ENCODE measurements at places on chromosomes 12 and 14.

DNA sequence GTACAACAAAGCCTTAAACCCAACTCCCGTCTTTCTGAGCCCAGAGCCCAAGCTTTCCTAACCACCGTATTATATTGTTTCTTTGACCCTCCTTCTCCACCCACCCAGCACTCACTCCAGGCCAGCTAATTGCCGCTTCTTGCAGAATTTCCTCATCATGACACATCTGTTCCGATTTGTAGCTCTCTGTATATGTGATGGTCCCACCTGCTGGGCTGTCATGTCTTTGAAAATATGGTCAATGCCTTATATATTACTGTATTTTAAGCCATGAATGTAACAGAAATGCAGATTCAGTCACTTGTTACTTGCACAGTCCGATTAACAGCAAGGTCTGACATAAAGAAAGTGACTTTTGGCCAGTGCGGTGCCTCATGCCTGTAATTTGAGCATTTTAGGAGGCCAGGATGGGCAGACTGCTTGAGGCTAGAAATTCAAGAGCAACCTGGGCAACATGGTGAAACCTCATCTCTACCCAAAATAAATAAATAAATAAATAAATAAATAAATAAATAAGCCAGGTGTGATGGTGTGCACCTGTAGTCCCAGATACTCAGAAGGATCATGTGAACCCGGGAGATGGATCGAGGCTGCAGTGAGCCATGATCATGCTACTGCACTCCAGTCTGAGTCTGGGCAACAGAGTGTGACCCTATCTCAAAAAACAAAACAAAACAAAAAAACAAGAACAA lies 359.8 kb downstream of the ATP23 start:
- no peak for DNase-seq

DNA sequence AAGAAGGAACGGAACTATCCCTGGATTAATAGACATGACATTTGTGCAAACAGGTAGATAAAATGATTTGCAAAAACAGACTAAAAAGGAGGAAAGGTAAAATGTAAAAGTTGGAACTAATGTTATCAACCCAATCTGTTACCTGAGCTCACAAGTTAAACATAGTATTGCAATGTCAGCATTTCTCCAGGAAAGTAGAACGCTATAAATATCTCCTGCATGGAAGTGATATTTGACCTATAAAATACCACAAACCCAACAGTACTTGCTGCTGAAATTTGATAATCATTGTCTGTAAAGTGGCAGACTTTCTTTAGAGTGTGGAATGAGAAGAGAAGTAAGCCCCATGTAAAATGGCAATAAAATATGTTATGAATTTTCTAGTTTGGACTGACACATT lies 1435.7 kb downstream of the LRFN5 start:
- DNase-seq, result no peak

DNA sequence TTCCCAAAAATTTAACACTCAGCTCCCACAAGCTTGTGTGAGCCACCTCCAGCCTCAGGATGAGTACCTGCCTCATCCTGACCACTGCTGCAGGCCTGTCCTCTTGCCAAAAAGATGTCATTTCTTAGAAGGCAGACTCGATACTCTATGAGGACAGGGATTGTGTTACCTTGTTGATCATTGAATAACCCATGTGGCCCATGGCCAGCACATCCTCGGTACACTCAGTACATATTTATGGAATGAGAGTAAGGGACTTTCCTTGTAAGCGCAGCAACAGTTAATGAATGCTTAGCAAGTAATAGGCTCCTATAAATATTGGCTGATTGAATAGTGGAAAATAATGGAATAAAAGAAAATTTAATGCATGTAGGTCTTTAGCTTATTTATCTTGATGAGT lies 15.3 kb upstream of the DGLUCY start:
- DNase-seq, result peak; percentile 61

DNA sequence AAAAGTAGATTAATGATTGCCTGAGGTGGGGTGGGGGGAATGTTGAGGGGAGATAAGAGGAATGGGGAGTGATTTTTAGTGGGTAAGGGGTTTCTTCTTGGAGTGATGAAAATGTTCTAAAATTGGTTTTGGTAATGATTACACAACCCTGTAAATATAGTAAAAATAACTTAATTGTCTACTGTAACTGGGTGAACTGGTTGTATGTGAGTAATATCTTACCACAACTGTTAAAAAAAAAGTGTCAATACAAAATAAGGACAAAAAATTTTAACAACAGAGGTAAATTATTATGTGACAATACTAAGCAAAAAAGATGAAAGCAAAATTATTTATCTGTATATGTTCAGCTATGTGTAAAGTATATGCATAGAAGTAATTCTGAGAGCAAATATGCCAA lies 86.3 kb upstream of the RASSF8 start:
- DNase-seq, result peak; percentile 20

GRCh38 chr14:68366656-68367055 lies 426.2 kb downstream of the ZFP36L1 start:
- no peak for DNase-seq

DNA sequence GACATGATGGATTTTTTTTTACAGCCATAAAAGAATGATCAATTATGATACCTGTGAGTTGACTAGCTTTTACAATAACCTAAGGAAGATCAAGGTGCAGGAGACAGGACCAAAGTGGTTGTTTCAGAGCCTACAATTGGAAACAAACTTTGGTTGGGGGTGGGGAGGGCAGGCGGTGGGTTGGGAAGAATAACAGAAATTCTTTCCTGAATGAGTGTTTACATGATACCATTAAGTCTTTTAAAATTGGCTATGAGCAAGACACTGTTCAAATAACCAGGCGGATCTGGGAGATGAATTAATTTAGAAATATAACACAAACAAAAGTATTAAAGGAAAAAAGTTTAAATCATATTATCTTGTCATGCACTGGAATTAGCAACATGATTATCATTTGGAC lies 7.2 kb downstream of the NFYB start:
- no peak for DNase-seq

- DNase-seq, result no peak
Measured at GRCh38 chr12:94033784-94034183, 114.6 kb upstream of the PLXNC1 start.

DNA sequence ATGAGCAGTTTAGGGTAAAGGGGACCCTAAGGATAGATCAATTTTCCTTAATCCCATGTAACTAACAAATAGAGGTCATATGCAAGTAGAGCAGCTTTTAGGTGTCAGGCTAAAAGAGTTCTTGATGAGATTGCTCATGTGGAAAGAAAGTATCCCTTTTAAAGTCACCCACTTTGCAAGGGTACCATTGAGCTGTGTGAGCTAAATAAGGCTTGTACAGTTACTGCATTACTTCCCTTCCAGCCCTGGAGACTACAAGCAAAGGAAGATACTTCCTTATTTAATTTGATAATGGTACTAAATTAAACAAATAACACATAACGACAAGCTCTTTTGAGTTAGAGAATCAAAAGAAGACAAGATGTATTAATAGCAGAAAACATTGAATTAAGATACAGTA lies 191.7 kb downstream of the TMX1 start:
- no peak for DNase-seq

GRCh38 chr12:22828066-22828465 lies 203.1 kb downstream of the ETNK1 start:
- DNase-seq, result no peak

GRCh38 chr14:100825713-100826331 lies at the start of gene MEG3:
MEG3 (plus strand) TSS chr14:100826118.
- peak; percentile 23 for DNase-seq

DNA sequence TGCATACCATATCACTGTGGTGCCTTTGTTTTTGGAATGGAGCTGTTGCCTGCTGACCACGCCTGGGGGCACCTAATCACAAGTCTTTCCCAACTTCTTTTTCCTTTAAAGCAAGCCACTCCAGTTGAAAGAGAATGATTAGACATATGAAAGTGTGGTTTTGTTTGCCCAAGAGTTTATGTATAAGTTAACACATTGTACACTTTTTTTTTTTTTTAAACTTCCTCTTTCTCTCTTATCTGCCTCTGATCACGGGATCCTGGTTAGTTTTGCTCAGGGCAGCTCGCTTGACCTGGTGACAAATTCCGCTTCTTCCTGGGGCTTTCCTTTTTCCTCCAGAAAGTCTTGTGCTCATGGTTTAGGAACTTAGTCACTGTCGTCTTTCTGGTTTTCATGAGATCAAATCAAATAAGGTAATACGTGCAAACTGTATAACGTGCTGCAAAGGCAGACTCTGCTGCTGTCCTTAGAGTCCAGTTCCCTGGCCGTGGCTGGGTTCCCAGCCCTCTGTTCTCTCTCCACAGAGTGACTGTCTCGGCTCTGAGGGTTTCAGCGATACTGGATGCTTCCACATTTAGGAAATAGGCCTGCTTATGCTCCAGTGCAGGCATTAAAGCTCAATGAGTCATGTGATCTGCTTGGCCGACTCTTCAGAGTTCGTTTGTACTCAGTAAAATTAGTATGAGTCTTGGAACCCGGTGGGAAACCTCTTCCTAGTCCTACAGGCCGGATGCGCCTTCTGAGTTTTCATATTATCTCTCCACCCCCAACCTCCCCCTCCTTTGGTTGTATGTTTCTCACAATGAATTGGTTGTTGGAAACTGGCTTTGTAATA lies 15.2 kb downstream of the RASSF3 start:
- DNase-seq, result peak; percentile 91

GRCh38 chr12:132608231-132609171 lies 1.9 kb downstream of the LRCOL1 start:
- no peak for DNase-seq

GRCh38 chr12:90690120-90690519 lies 264.9 kb downstream of the CCER1 start:
- DNase-seq, result no peak

DNA sequence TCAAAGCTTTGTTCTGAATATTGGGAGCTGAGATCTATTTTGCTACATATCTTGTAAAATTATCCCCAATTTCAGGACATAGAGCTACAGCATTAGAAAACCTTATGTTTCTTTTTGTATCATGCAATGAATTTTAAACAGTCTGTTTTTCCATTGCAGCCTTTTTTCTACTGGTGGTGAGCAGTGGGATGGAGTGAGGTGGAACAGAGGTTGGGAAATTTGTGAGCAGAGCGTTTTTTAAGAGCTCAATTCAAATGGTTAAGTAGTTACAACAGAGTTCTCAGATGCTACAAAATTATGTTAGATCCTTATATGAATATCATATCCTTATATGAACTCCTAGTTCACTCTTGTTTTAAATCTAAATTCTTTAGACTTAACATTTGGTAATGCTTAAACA lies 139.0 kb upstream of the PLEKHG7 start:
- no peak for DNase-seq

GRCh38 chr12:123937707-123938591 lies 34.7 kb downstream of the CCDC92 start:
- no peak for DNase-seq

DNA sequence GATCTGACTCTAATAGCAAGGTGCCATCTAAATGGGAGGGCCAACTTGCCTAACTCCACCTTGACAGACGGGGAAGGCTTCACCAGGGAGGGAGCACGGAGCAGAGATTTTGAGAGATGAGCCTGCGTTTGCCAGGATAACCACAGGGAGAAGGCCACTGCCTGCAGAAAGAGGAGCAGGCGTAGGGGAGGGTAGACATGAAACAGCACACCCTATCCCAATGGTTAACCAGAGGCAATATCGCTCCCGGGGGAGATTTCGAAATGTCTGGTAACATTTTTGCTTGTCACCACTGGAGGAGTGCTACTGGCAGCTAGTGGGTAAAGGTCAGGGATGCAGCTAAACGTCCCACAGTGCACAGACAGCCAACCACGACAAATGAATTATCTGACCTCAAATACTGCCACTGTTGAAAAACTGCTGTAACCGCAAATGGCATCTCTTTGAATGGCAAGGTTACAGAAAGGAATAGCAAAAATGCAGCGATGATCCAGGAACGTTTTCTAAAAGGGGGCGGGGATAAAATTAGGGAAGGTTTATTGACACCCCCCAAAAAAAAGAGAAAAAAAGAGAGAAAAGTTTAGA lies 126.0 kb upstream of the ATF7IP start:
- DNase-seq, result no peak

- no peak for DNase-seq
Measured at GRCh38 chr12:123073962-123074801, 76.7 kb downstream of the PITPNM2 start.

DNA sequence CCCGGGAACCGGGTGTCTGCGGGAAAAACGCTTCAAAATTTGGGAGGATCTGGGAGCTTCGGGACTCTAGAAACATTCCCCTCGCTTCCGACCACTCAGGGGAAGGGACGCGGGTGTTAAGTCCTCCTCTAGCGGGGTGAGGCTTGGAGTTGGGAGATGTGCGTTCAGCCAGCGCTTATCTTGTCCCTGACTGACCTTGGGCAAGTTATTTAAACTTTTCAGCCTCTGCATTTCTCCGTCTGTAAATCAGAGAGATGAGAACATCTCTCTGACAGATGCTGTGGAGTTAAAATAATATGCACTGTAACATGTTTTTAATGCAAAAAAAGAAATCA lies 76.9 kb upstream of the ANO4 start:
- peak; percentile 13 for DNase-seq

DNA sequence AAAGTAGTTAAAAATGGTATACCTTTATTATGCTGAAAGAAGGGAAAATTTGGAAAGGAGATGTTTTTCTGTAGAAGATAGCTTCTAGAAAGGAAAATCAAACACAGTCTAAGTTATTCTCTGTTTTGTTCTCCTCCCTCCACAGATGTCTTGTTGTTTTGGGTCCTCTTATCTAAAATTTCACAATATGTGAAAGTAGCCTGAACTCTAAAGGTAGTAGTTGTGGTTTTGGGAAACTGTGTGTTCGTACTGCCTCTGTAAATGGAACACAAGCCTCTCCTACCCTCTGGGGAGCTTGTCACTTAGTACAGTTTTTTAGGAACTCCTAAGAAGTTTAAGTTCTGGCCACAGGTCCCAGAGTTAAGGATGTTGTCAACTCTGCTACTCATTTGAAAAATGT lies 112.6 kb downstream of the CRADD start:
- no peak for DNase-seq

GRCh38 chr12:50728841-50729240 lies 35.1 kb upstream of the ATF1 start:
- no peak for DNase-seq

- DNase-seq, result no peak
Measured at GRCh38 chr12:96881608-96882007, 25.4 kb upstream of the NEDD1 start.

DNA sequence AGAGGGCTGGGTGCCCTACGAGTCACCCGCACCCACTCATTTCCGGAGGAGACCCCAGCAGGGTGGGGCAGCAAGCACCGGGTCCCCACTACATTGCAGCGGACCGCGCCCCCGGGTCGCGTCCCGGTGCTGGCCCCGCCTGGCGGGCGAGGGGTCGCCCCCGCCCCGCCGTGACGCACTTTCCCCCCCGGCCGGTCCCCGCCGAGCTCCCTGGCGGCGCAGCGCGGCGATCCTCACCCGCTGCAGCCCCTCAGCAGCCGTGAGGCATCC lies 106.1 kb downstream of the PRICKLE1 start:
- no peak for DNase-seq

- no peak for DNase-seq
Measured at GRCh38 chr12:32483499-32483898, 84.1 kb downstream of the FGD4 start.

DNA sequence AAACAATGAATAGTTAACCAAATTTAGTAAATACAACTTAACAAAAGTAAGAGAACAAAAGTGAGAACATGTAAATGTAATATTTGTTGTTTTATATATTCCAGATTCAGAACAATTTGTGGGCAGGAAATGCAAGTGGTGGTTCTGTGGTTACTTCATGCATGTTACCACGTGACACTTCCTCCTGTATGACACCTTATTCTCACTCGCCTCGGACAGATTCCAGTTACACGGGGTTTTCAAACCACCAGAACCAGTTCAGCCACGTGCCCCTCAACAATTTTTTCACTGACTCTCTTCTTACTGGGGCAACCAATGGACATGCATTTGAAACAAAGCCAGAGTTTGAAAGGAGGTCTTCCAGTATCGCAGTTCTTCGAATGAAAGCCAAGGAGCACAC lies 21.0 kb downstream of the ALX1 start:
- peak; percentile 55 for DNase-seq

- DNase-seq, result no peak
Measured at GRCh38 chr12:96335270-96335669, 65.0 kb downstream of the CDK17 start.
